ENCODE measurements at places on chromosomes 7 and 10.

DNA sequence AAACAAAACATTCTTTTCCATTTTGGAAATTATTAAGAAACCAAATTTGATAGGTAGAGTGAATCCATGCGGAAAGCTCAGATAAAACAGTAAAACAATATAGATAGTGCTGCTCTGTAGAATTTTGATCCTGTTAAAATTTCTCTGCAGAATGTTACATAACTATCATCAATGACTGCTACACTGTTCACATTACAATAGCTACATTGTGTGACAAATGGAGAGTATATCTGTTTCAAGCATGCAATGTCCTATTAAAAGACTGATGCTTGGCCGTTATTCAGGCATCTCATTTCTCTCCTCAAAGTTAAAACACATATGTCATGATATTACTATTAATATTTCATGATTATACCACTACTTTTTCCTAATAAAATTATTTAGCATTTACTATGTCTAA lies 14.7 kb upstream of the TMEM106B start:
- DNase-seq, result no peak

DNA sequence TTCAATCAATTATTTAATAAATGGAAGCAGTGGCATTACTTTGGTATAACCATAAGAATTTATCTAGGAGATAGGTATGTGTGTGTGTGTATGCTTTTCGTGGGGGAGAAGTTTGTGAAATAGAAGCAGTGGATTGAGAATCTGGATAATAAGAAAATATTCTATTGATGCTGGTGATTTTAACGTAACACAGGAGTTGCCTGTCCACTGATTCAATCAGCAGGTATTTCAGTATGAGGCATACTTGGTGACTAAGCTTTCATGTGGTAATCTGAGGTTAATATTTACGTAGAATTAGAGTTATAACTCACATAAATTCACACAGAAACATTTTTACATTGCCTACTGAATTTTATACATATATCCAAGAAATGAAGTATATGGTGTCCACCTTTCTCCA lies 568.0 kb downstream of the ZWINT start:
- no peak for DNase-seq

- DNase-seq, result no peak
Observed at GRCh38 chr10:86730227-86730626, 26.2 kb upstream of the BMPR1A start.

GRCh38 chr10:32411797-32412498 lies 34.0 kb upstream of the CCDC7 start:
- DNase-seq, result no peak

GRCh38 chr10:113808168-113808567 lies 45.7 kb downstream of the DCLRE1A start:
- no peak for DNase-seq
